Fibroblast of mammary gland (primary cell): ENCODE measurements at places on chromosomes 4 and X.

DNA sequence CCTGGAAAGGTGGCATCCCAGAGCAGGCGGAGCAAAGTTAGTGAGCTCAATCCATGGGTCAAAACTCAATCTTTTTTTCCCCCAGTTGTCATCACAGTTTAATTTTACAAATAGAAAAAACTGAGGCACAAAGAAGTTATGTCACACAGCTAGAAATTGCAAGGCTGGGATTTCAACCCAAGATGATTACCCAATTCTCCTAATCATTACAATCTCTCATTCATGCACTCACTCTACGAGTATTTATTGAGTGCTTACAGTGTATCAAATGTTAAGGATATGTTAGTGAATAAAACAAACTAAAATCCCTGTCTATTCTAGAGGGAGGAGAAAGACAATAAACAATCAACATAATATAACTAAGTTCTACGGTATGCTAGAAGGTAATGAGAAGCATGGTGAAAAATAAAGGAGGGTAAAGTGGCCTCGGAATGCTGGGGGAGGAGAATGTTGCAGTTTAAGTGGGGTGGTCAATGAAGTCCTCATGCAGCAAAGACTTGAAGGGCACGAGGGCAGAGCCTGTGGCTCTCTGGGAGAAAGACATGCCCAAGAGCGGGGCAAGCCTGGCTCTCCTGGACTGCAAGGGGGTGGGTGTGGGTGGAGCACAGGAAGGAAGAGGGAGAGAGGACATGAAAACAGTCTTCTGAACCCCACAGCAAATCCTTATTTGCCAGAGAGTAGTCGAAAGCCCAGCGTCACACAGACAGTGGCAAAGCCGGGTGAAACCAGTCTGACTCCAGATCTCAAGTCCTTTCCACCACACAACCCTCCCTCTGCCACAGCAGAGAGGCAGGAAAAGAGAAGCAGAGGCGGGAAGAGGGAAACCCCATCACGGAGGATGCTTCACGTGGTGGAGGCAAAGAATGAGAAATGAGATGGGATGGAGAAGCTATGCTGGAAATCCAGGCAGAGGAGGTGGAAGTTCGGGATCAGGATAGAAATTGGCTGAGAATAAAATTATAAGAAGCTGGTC lies 48.3 kb downstream of the RAB33B start:
- DNase-seq: no peak

DNA sequence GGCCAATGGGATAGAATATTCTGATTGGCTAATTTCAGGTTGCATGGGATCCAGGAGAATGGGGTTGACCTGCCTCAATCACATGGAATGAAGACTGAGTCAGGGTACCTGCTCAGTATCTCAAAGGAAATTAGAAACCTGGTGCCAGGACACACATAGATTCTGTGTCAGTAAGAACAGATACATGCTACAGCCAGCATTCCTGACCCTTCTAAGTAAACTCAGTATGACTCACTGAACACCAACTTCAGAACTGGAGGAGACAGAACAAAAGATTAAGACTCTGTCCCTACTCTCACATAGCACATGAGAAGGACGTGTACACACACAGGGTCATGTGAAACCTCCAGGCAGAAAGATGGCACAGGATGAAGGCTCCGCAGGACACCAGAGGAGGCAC lies 54.5 kb downstream of the FAM184B start:
- no peak for DNase-seq

GRCh38 chrX:47595716-47596251 lies 13.5 kb downstream of the TIMP1 start:
- peak; percentile 85 for DNase-seq

GRCh38 chr4:122775039-122775438 lies 42.5 kb downstream of the BBS12 start:
- DNase-seq: no peak

DNA sequence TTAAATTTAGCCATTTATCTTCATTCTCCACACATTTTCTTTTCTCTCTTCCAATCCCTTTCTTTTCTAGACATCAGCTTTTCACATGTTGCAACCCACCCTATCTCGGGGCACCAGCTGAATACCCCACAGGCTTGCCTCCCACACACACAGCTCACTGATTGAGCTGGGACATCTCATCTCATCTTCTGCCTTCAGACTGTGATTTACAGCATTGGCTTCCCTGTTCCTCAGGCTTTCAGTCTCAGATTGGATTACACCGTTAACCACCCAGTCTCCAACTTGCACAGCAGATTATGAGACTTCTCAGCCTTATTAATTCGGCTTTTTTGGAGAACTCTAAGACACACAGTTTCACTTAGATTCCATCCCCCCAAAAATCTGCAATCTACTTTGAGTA lies 93.7 kb downstream of the PRSS12 start:
- no peak for DNase-seq

DNA sequence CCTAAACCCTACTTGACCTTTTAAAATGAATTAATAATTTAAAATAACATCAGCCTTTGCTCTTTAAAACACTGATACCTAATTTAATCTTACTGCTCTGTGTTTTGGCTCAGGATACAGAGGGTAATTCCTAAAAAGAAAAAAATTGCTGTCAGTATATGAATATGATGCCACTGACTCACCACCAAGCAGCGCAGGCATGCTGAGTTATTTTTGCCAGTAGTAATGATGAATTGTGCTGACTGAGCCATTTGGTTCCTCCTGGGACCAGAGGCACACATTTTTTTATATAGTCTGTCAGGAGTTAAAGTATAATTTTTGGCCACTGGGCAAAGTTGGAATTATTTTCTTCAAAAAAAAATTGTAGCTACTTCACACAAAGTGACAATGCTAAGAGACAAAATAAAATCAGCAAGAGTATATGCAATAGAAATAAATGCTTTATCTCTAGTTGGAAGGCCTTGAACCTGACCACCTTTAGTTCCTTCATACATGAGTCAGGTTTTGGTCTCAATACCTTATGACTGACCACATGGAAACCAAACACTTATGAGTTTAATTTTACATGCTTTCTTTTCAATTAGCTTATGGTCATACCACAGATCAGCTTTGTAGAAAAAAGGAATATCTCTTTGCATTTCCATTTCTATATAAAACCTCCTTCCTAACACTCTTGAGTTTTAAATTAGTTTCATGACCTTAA lies 115.1 kb downstream of the PPP3CA start:
- DNase-seq: peak; percentile 82

- no peak for DNase-seq
Measured at GRCh38 chr4:183961795-183962194, 56.7 kb downstream of the STOX2 start.

GRCh38 chr4:117284736-117285135 lies 199.4 kb upstream of the TRAM1L1 start:
- no peak for DNase-seq

DNA sequence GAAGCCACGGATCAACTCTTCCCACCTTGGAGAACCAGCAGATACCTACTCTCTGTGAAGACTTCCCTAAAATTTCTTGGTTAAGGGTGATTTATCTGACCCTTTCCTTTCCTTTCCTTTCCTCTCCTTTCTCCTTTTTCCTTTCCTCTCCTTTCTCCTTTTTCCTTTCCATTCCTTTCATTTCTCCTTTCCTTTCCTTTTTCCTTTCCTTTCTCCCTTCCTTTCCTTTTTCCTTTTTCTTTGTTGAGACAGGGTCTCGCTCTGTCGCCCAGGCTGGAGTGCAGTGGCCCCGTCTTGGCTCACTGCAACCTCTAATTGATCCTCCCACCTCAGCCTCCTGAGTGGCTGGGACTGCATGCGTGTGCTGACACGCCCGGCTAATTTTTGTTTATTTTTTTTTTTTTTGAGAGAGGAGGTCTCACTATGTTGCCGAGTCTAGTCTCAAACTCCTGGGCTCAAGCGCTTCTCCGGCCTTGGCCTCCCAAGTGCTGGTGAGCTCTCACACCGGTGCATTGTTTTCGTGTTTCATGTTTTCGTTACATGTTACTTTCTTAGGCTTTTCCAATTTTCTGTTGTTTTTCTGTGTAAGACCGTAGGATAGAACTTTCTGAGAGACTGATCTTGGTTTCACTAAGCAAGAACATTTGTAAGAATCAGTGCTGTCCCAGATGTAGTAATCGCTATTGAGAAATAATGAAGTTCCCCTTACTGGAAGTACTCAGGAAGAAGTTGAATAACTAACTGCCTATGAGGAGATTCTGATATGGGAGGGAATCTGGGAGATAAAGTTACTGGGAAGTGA lies 2.0 kb downstream of the TMEM165 start:
- peak; percentile 82 for DNase-seq

GRCh38 chr4:6076391-6076790 lies 58.2 kb upstream of the C4orf50 start:
- DNase-seq: no peak

- no peak for DNase-seq
Measured at GRCh38 chr4:86657910-86658309, 63.8 kb downstream of the PTPN13 start.

DNA sequence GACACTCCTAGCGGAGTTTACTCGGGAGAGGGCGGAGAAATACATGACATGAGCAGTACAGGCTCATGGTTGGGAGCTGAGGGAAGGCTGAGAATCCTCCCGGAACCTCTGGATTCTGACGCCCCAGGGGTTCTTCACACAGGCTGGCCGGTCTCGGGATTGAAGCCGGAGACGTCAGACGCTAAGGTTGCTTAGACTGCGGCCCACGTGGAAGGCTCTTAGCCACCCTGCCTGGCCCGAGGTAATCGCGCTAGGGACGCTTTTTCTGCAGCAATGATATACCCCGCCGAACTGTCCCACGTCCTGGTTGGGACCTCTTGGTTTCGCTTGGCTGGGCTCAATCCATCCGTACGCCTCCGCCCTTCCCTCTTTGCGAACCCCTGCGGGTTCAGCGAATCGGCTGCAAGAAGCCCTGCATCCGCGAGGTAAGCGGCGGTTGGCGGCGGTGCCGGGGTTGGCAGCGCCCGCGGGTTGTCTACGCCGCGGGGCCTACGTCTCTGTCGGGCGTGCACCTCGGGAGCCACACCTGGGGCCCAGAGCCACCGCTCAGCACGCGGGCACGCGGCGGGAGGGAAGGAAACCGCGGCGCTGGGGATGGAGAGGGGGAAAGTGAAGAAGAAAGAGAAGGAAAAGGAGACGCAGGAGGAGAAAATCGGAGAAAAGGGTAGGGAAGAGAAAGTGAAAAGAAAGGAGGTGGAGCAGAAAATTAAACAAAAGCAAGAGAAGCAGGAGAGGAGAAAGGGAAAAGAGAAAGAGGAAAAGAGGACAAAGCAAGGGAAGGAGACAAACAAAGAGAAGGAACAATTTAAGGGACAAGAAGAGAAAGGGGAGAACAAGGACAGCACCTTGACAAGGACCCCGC lies at the start of gene ARL9:
Gene ARL9 (plus strand): TSS at position 523 of the 862 bp plus-strand sequence. CDS start 72 bp downstream, at position 595.
- DNase-seq: peak; percentile 67
